ENCODE measurements at places on chromosomes 11 and 22. TPM values are rescaled to one million over a fixed set of nuclear protein-coding genes. Genes with fewer than 3 reads are reported as not detected.
A peak's percentile ranks its signal among the peaks of the same experiment; 100 is the strongest.

Gene FAM111B
- total RNA-seq, result 11.9 TPM

Gene KRTAP5-9
- total RNA-seq, result not detected

GRCh38 chr11:86954269-86955110 lies 705 bp downstream of the FZD4 start:
- 0 out of 2 replicates have a peak, but pooled peaks cover 5% of the 10 kb centered on the region for H3K27me3 ChIP-seq
- H3K36me3 ChIP-seq, result peaks cover 20% of the 10 kb centered on the region
- H3K27ac ChIP-seq, result peak overlapping the region; percentile 34
- H3K4me3 ChIP-seq, result peak overlapping the region; percentile 88

Gene TPBGL
- total RNA-seq, result not detected

Gene INPP5J
- 1.1 TPM for total RNA-seq

DNA sequence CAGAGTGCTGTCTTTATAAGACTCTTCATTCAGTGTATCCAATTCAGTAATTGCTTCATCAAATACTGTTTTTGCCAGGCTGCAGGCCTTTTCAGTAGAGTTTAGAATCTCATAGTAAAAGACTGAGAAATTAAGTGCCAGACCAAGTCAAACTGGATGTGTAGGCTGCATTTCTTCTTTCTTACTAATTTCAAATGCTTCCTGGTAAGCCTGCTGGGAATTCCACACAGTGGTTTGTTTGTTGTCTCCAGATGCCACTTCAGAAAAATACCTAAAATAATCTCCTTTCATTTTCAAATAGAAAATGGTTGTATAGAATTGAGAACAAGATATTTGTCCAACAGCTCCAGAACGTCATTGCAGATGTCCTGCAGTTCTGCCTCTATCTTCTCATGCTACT lies 34.7 kb downstream of the LDHAL6A start:
- H3K27ac ChIP-seq, result no peak overlapping the region
- no peak for DNase-seq
- peaks cover 21% of the 10 kb centered on the region for H3K4me1 ChIP-seq
- no peaks in the 10 kb centered on the region for H3K27me3 ChIP-seq
- H3K4me3 ChIP-seq, result no peak overlapping the region

Gene ADORA2A
- 1.5 TPM for total RNA-seq

GRCh38 chr11:113928311-113928710 lies 23.7 kb downstream of the HTR3B start:
- H3K36me3 ChIP-seq, result no peaks in the 10 kb centered on the region
- 0 out of 2 replicates have a peak, but pooled peaks cover 6% of the 10 kb centered on the region for H3K4me1 ChIP-seq
- H3K27ac ChIP-seq, result no peak overlapping the region

DNA sequence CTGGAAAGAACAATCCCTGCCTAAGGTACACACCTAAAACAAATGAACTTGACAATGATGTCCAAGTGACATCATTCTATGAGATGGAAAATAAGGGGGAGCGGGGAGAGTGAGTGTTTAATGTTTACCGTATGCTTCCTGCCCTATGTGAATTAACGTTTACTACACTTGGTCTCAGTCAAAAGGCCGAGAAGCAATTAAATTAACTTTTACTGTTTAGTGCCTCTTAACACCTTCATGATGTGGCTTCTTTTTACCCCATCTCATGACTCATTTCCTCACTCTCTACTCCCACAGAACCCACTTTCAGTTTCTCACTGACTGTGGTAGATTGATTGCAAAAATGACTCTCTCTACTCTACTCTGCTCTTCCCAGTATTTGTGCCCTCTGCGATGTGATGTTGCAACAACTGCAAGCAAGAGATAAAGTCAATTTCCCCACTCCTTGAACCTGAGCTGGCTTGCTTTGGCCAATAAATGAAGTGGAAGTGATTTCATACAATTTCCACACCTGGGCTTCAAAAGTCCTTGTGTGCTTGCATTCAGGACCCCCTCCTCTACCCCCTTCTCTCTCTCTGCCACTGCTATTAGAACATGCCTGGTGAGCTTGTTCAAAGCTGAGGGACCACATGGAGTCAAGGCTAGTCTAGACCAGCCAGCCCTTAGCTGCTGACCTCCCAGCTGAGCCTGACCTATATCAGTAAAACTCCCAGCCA lies 11.6 kb upstream of the ALKBH3 start:
- peak overlapping the region; percentile 55 for H3K27ac ChIP-seq
- H3K4me3 ChIP-seq, result peak overlapping the region; percentile 66

Gene TOMT
- not detected for total RNA-seq

GRCh38 chr22:41722496-41722895 lies 23.2 kb downstream of the MEI1 start:
- H3K4me1 ChIP-seq, result peaks cover 9% of the 10 kb centered on the region
- H3K4me3 ChIP-seq, result no peak overlapping the region
- H3K27ac ChIP-seq, result no peak overlapping the region
- H3K27me3 ChIP-seq, result peaks cover 11% of the 10 kb centered on the region

DNA sequence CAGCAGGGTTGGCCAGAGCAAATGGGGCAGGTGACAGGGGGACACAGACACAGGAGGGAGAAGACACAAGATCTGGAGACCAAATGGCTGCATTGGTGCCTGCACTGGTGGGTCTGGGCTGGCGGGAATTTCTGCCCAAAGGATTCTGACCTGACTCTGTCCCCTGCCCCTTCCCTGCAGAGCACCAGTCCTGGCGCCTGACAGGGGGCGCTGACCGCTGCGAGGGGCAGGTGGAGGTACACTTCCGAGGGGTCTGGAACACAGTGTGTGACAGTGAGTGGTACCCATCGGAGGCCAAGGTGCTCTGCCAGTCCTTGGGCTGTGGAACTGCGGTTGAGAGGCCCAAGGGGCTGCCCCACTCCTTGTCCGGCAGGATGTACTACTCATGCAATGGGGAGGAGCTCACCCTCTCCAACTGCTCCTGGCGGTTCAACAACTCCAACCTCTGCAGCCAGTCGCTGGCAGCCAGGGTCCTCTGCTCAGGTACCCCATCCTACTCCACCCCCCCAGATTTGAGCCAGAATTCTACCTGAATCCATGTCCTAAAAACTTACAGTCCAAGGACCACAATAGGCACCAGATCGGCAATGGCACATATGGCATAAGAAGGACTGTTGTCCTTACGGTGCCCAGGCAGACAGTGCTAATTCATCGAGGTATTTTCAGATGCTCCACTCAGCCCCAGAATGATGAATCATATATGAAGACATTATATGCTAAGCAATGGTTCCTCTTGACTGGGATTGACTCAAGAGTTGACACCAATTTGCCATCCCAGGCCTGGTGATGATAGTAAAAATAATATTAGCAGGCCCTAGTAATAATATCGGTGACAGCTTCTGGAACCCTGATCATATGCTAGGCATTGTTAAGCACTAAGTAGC lies 38.2 kb downstream of the CD6 start:
- H3K27me3 ChIP-seq, result peaks cover 57% of the 10 kb centered on the region
- H3K4me3 ChIP-seq, result no peak overlapping the region
- H3K4me1 ChIP-seq, result no peaks in the 10 kb centered on the region

DNA sequence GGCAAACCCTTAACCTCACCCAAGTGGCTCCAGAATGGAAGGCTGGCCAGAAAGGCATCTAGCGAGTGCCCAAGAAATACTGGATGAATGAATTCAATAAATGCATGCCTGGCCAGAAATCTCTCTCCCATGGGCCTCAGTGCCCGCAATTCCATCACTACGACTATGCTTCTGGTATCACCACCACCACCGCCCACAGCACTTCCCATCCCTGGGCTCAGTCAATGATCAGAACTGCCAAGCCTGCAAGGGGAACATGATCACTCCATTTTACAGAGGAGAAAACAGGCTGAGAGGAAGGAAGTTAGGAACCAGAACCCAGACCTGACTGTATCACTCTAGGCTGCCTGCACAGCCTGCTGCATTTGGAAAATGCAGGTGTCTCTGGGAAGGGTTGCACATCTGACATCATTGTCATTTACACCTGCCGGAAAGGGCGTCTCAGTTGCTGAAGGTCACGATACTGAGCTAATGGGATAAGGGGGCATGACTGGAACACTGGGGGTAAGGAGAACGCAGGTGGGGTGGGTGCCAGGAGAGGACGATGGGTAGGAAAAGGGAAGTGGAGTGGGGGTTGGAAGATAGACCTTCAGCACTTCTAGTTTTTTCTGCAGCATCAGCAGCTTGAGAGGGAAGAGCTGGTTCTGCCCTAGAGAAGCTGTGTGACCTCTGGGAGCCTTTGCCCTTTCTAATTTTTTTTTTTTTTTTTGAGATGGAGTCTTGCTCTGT lies 3.2 kb downstream of the GPR152 start:
- H3K4me3 ChIP-seq, result no peak overlapping the region
- peaks cover 18% of the 10 kb centered on the region for H3K27me3 ChIP-seq
- DNase-seq, result no peak

Gene OR5D18
- not detected for total RNA-seq

GRCh38 chr11:9210922-9211320 lies 54.2 kb downstream of the DENND5A start:
- peak overlapping the region; percentile 36 for H3K27ac ChIP-seq
- peak overlapping the region; percentile 3 for H3K4me3 ChIP-seq
- H3K4me1 ChIP-seq, result peaks cover 86% of the 10 kb centered on the region
- peaks cover 12% of the 10 kb centered on the region for H3K36me3 ChIP-seq

- no peak overlapping the region for H3K4me3 ChIP-seq
- H3K27ac ChIP-seq, result 0 out of 2 replicates have a peak overlapping the region, but pooled peaks have one; percentile 7
- H3K27me3 ChIP-seq, result peaks cover 2% of the 10 kb centered on the region
- no peaks in the 10 kb centered on the region for H3K36me3 ChIP-seq
These were observed 3.3 kb upstream of the EPS8L2 start for GRCh38 chr11:702462-703461.

- no peaks in the 10 kb centered on the region for H3K36me3 ChIP-seq
- no peak overlapping the region for H3K4me3 ChIP-seq
- no peaks in the 10 kb centered on the region for H3K4me1 ChIP-seq
These were observed 47.1 kb upstream of the WNT11 start for GRCh38 chr11:76253416-76253815.

DNA sequence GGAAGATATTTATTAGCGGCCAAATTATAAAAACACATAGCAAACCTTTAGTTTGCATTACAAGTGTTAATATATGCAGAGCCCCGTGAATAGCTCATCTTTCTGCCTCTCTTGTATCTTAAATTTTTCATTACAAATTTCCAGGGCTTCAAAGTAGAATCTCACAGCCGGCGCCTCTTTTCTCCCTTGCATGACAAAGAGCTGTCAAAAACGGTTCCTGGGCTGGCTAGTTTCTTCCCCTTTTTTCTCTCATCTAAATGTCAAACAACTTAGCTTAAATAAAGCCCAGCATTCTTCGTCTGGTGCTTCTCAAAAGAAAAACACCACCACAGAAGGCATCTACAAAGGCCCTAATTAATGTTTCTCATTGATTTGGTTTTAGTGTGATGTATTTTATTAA lies 253.0 kb downstream of the INSC start:
- no peaks in the 10 kb centered on the region for H3K36me3 ChIP-seq
- H3K27ac ChIP-seq, result no peak overlapping the region
- H3K27me3 ChIP-seq, result no peaks in the 10 kb centered on the region
- H3K4me3 ChIP-seq, result no peak overlapping the region
- H3K4me1 ChIP-seq, result no peaks in the 10 kb centered on the region

- H3K4me3 ChIP-seq, result peak overlapping the region; percentile 65
- no peaks in the 10 kb centered on the region for H3K36me3 ChIP-seq
- H3K27ac ChIP-seq, result peak overlapping the region; percentile 58
- DNase-seq, result peak; percentile 22
- H3K27me3 ChIP-seq, result no peaks in the 10 kb centered on the region
- H3K4me1 ChIP-seq, result peaks cover 15% of the 10 kb centered on the region
These were observed 27.8 kb upstream of the GRAMD4 start for GRCh38 chr22:46592390-46592872.

- no peak overlapping the region for H3K27ac ChIP-seq
- no peaks in the 10 kb centered on the region for H3K27me3 ChIP-seq
- no peaks in the 10 kb centered on the region for H3K4me1 ChIP-seq
- no peak overlapping the region for H3K4me3 ChIP-seq
- DNase-seq, result no peak
- H3K36me3 ChIP-seq, result no peaks in the 10 kb centered on the region
These were observed 455.8 kb downstream of the LRRC4C start for GRCh38 chr11:41003339-41004282.

DNA sequence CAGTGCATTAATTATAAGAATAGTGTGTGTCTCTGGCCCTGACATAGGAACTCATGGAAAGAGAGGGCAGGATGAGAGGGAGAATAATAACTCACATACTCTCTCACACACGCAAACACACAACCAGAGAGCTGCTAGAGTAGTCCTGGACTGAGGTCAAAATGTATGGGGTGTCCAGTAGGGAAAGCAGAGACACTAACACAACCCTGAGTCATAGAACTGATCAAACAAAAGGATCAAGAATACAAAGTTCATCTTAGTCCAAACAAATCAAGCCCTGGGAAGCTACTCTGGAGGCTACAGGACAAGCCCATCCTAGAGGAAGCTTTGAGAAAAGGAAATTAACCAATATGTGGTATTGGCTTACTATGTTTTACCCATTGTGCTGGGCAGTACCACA lies 178.5 kb upstream of the GUCY1A2 start:
- no peaks in the 10 kb centered on the region for H3K36me3 ChIP-seq
- H3K27me3 ChIP-seq, result no peaks in the 10 kb centered on the region
- H3K27ac ChIP-seq, result no peak overlapping the region
- no peak overlapping the region for H3K4me3 ChIP-seq
- no peak for DNase-seq

DNA sequence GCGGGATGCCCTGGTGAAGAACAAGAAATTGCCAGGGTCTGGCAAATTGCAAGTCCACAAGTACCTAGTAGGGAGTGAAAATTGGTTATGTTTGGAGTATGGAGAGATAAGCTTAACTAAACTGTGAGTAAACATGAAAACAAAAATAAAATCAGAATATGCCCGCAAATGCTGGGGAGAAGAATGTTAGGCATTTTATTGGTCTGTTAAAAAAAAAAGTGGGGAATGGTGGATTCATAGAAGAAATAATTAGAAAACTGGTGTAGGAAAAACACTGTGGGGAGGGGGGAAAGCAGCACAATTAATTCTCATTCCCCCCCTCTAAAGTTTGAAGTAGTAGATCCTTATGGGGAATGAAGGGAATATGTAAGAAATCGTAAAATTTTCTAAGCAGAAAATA lies 40.6 kb upstream of the HSD17B12 start:
- peaks cover 4% of the 10 kb centered on the region for H3K4me1 ChIP-seq
- no peak for DNase-seq
- H3K36me3 ChIP-seq, result no peaks in the 10 kb centered on the region
- no peak overlapping the region for H3K4me3 ChIP-seq
- H3K27me3 ChIP-seq, result peaks cover 29% of the 10 kb centered on the region

Gene C11orf52
- total RNA-seq, result 0.53 TPM

GRCh38 chr22:42270510-42271190 lies at the start of gene TCF20:
Gene TCF20 (minus strand): TSS chr22:42270653. CDS start chr22:42215305, 55,348 bp downstream.
- peak; percentile 52 for DNase-seq
- H3K4me3 ChIP-seq, result peak within 1 kb of the TSS; percentile 93
- no peaks in the 10 kb centered on the region for H3K36me3 ChIP-seq
- H3K4me1 ChIP-seq, result peaks cover 12% of the 10 kb centered on the region
- peak within 1 kb of the TSS; percentile 58 for H3K27ac ChIP-seq
- H3K27me3 ChIP-seq, result peaks cover 6% of the 10 kb centered on the region

Gene GGTLC3
- not detected for total RNA-seq

Gene TMPRSS6
- total RNA-seq, result not detected

Gene UBQLNL
- total RNA-seq, result not detected

Gene DNAJB13
- total RNA-seq, result 0.23 TPM

GRCh38 chr11:115208808-115209259 lies 295.4 kb downstream of the CADM1 start:
- H3K27ac ChIP-seq, result no peak overlapping the region
- H3K36me3 ChIP-seq, result no peaks in the 10 kb centered on the region
- no peak overlapping the region for H3K4me3 ChIP-seq
- H3K4me1 ChIP-seq, result no peaks in the 10 kb centered on the region
- no peak for DNase-seq

Gene EIF3F
- 389 TPM for total RNA-seq
